ENCODE measurements at places on chromosomes 4 and X.

- no peak for DNase-seq
Observed at GRCh38 chrX:65838674-65839073, 171.2 kb downstream of the MSN start.

GRCh38 chr4:150582146-150582872 is at the start of gene MAB21L2:
MAB21L2 (plus strand) TSS chr4:150582151; CDS start chr4:150583030, 879 bp downstream.
- no peak for DNase-seq

DNA sequence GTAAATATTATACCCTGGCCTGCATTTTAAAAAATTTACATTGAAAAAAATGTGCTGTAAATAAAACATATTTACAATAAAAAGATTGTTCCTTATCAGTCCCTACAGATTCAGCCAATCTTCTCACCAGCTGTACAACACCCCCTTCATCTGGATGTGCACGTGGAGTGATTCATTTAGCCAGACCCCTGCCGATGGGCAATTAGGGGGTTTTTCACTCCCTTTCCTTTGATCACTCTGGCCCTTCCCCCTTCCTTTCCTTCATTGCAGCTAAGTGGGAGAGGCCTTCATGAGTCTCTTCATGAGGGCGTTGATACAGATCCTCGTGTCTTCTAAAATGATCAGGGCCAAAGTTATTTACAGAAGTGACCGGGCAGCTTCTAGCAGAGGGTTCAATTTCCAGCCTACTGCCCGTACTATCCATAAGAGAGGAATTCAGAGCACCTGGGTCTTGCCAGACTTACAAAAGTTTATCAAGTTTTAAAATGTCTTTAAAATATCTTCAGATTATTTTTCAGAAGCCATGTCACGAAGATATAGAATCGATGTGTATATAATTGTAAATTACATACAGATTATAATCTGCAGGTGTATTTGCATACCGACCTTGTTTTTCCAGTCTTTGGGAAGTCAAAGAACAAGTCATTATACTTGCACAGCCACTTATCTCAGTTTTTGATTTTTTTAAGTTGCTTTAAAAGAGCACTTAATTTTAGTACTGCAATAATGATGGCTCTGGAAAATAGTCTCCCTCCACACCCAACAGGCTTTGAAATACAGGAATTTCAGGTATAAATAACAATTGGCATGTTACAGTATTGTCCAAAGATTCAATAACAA is 21.4 kb upstream of the RASL11B start:
- no peak for DNase-seq

DNA sequence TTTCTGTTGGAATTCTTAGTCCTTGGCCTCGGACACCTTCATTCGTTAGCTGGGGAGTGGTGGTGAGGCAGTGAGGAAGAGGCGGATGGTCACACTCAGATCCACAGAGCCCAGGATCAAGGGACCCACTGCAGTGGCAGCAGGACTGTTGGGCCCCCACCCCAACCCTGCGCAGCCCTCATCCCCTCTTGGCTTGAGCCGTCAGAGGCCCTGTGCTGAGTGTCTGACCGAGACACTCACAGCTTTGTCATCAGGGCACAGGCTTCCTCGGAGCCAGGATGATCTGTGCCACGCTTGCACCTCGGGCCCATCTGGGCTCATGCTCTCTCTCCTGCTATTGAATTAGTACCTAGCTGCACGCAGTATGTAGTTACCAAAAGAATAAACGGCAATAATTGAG is 23.4 kb downstream of the PIGG start:
- DNase-seq = no peak

GRCh38 chrX:10110984-10111363 is 45.8 kb upstream of the CLCN4 start:
- no peak for DNase-seq

DNA sequence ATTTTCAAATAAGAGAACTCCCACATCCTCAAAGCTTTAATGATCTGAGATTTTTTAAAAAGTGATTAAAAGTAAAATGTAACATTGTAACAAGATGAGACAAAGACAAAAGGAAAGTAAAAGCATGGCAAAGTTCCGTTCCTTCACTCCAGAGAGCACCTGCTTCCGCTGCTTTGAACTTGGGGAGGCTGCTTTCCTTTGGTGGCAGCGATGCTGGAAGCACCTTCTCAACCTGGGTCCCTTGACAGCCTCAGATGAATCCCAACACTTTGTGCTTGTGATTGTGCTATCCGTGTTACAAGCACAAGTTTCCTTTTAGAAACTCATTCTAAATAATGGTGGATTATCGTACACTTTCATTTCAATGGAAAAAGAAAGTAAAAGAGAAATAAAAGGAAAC is 59.7 kb downstream of the HADH start:
- DNase-seq = no peak

- no peak for DNase-seq
Observed at GRCh38 chrX:65610040-65610439, 57.4 kb upstream of the MSN start.

GRCh38 chrX:47181301-47181700 is 12.3 kb upstream of the UBA1 start:
- DNase-seq = no peak

GRCh38 chrX:111013778-111014455 is 82.1 kb upstream of the PAK3 start:
- no peak for DNase-seq

DNA sequence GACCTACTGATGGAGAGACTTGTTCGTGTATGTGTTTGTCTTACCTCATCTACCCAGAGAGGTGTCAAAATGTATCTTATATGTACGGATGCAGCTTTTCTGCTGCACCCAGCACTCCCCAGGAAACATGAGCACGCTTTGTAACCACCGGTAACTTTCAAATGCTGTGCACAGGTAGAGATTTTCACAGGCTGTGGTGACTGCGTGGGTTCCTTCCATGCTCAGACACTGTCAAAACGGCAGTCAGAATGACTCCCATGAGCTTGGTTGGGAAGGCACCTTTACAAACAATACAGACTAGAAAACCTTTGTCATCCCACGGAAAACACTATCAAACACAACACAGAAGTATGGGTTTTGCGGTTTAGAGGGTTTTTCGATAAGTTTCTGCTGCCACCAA is 28.2 kb downstream of the F11 start:
- no peak for DNase-seq

DNA sequence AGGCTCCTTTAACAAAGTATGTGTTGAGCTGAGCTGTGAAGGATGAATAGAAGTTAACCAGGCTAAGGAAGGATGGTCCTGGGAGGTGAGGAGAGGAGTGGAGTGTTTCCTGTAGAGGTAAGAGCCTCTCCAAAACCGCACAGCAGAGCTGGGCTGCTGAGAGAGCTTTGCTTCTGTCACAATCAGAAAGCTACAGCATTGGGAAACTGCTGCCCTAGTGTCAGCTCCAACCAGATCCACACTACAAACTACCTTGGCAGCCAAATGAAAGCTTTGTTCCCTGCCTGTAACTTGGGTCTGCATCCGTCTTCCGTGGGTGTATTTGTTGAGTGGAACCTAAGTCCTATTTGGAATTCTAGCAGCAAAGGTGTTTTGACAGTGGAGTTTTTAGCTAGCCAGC is 91.8 kb downstream of the REPS2 start:
- DNase-seq = no peak

DNA sequence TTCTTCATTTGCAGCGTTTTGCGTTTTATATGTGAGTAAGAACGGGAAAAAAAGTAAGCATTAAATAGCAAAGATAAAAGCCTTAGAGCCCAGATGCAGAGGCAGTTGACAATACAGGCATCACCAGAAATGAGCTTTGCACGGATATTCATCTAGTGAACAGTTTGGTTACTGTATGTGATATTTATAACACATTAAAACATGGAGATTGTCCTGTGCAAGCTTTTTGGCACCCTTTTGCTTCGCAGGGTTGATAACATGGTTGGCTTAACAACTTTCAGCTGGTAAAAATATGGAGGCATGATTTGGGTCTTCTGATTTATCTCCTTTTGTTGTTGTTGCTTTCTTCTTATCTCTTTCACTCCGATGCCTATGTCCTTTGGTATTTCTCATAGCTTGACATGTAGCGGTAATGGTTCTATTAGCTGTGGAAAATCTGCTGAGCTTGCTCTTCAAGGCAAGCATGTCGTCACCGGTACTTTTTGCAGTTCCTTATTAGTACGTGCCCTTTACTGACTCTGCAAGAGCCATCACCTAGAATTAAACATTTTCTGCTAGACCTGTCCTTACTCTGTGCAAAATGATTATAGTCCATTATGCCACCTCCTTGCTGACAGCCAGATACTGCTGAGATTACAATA is 102.9 kb downstream of the PCDH7 start:
- no peak for DNase-seq

GRCh38 chr4:82149750-82150149 is 224.0 kb downstream of the HNRNPD start:
- no peak for DNase-seq

DNA sequence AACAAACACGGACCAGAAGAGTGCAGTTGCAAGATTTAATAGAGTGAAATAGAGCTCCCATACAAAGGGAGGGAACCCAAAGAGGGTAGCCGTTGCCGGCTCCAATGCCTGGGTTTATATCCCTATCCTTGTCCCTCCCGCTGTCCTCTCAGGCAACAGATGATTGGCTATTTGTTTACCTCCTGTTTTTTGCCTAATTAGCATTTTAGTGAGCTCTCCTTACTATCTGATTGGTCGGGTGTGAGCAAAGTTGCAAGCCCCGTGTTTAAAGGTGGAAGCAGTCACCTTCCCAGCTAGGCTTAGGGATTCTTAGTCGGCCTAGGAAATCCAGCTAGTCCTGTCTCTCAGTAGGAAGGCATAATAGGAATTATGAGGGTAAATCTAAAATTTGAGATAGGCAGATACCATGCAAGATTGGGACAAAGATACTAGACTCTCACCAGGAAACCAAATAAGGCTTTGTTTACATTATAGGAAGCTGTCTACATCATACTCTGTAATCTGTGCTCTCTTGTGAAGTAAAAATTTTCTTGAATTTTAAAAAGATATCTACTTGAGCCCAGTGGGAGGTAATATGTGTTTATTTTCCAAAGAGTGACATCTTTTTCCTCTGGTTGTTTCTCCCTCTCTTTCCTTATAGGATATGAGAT is 65.9 kb downstream of the ATP10D start:
- DNase-seq = no peak

DNA sequence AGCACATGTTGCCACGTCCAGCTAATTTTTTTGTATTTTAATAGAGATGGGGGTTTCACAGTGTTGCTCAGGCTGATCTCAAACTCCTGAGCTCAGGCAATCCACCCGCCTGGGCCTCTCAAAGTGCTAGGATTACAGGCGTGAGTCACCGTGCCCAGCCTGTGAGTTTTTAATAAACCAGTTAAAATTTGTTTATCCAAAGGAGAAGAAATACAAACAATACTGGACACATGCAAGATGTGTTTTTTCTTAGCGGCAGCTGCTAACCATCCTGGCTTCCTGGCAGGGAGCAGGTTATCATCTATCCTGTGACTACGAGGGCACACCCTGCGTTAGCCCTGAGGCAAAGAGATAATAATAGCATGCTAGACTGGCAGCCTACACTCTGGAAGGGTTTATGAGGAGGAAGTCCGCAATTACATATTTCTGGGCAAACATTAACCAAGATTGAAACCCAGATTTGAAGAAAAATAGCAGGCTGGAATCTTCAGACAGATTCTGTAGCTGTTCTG is 191.4 kb downstream of the SPRY1 start:
- DNase-seq = no peak

DNA sequence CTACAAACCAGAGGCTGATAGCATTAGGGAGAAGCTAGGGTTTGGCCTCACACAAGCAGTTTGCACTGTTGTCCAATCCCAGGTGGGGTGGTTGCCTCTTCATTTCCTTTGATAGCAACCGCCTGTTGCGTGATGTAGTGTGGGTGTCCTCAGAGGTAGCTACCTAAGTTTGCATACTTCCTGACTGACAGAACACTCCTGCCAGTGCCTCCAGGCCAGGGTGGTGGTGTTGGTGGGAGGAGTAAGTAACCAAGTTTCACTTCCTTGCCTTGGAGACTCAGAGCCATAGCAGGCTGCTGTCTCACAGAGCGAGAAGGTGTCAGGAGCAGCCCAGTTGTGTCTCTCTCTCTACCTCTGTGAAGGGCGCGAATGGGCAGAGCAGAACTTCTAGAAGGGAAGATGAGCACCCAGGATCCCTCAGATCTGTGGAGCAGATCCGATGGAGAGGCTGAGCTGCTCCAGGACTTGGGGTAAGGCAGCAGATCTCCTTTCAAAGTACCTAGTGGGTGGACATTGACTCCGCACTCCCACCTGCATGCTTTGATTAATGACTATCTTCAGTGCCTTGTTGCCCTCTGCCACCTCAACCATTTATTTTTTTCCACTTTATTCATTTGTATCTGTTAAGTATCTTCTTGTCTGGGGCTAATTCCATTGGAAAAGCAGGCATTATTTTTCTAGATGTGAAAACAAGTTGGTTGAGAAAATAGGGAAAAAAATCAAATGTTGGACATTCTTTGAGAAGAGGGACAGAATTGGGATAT is at the start of gene DAPP1:
Gene DAPP1, plus strand, starts transcription at position 283 of the 764 bp plus-strand sequence. Its CDS starts 87 bp downstream, at position 370.
- DNase-seq = no peak

- DNase-seq = no peak
Observed at GRCh38 chr4:47218631-47219030, 187.3 kb downstream of the GABRB1 start.

GRCh38 chr4:164373021-164373420 is 380.9 kb upstream of the SMIM31 start:
- DNase-seq = no peak

GRCh38 chrX:88613338-88613737 is 133.7 kb upstream of the CPXCR1 start:
- DNase-seq = no peak

DNA sequence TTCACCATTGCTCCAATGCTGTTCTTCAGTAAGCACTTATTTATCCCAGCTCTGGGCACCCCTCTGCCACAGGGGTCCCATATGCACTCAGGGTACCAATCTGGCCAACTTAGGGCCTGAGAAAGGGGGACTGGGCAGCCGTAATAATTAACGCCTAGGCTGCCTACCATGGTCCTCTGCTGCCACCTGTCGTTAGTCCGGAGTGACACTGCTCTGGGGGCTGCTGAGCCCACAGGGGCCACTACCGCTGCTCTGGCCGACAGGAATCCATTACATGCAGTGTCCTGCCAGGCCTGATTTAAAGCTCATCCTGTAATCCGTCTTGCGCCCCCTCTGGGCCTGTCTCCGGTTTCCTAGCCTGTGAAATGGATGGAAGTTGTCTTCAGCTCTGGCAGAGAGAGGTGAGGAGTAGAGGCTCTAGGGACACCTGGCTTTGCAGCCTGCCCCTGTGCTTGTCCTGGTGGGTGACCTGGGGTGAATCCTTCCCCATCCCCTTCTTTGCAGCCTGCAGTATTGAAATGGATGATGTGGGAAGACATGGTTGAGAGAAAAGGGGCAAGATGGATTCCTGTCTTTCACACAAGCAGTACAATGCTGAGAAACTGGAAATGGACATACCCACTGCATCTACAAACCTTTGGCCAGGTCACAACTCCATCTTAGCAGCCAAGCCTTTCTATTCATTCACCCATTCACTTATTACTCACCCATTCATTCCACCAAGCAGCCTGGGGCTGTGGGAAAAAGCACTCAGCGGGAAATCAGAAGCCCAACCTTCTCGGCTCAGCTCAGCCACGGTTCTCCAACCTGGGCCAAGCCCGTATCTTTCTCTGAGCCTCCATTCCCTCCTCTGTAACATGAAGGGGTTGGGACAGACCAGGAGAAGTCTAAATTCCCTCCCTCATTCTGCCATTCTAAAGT is 116.3 kb upstream of the NALF2 start:
- peak; percentile 24 for DNase-seq

All from D721Med (cell line).